ENCODE measurements at places on chromosomes 11 and 22.

DNA sequence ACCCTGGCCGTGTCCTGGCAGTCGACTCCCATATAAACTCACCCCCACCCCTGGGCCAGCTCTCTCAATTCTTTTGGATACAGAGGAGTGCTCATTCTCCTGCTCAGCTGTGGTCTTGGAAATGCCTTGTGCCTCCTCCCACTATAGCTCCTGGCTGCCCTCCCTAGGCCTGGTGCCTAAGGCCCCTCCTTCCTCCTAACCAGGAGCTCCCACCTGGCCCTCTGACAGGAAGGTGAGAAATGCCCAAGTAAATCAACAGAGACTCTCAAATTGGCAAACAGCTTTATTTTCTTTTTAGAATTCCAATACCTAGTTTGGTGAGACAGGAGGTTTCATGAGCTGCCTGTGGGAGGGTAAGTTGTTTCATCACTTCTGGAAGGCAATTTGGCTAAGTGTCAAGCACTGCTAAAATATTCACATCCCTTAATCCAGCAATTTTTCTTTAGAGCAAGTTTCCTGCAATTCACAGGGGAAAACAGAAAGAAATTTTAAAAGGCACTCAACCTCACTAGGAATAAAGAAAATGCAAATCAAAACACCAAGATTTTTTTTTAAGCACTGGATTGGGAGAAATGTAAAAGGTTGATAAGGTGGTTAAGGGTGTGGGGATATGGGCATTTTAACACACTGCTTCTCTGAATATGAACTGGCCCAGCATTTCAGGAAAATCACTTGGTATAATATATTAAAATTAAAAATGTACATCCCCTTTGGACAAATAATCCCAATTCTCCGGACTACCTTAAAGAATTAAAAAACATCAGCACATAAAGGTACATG, 209.7 kb upstream of the ARHGAP20 start:
- DNase-seq, result peak; percentile 47

GRCh38 chr11:76279646-76280045, 73.3 kb upstream of the WNT11 start:
- no peak for DNase-seq

DNA sequence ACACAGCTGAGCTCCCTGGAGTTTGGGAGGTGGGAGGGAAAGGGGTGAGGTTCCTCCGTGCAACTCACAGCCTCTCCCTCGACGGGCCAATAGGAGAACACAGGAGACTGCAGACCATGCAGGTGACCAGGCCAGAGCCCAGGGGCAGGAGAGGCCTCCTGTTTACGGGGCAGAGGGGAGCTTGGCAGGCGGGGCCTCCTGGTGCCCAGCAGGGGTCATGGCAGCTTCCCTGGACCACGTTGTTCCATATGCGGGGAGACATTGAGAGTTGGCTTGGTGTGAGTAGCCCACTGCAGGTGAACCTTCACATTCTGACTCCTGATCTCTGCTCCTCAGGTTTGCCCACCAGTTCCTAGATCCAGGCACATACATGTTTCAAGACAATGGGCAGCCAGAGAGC, 19.3 kb upstream of the XKR3 start:
- no peak for DNase-seq

DNA sequence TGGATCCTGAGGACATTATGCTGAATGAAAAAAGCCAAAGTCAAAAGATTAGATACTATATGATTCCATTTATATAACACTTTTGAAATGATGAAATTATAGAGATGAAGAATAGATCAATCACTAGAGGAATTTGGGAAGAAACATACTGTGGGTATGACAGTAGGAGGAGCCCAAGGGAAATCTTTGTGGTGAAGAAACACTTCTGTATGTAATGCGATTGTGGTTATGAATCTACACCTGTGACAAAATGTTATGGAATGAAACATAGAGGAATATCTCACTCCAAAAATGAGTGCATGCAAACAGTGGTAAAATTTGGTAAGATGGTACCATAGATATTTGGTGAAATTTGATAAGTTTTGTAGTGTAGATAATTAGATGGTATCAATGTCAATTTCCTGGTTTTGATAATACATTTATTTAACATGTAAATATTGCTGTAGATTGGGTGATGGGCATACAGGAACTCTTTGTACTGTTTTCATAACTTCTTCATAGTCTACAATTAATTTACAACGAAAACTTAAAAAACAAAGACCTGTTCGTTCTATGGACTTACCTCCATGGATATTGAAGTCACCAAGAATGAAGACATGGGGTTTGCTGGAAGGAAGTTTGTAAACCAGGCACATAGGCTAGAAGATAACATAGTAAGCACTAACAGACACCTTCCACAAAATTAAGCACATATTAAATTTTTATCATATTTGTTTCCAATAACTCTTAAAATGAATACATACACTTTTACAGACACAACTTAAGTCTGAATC, 11.5 kb downstream of the MRGPRX1 start:
- DNase-seq, result no peak

- DNase-seq, result no peak
These were observed 7.8 kb upstream of the KDM2A start for GRCh38 chr11:67111261-67111660.

GRCh38 chr11:66222358-66223149, 45.9 kb upstream of the RAB1B start:
- peak; percentile 84 for DNase-seq

- peak; percentile 88 for DNase-seq
These were observed 640 bp upstream of the ZDHHC8 start for GRCh38 chr22:20130731-20131596.

DNA sequence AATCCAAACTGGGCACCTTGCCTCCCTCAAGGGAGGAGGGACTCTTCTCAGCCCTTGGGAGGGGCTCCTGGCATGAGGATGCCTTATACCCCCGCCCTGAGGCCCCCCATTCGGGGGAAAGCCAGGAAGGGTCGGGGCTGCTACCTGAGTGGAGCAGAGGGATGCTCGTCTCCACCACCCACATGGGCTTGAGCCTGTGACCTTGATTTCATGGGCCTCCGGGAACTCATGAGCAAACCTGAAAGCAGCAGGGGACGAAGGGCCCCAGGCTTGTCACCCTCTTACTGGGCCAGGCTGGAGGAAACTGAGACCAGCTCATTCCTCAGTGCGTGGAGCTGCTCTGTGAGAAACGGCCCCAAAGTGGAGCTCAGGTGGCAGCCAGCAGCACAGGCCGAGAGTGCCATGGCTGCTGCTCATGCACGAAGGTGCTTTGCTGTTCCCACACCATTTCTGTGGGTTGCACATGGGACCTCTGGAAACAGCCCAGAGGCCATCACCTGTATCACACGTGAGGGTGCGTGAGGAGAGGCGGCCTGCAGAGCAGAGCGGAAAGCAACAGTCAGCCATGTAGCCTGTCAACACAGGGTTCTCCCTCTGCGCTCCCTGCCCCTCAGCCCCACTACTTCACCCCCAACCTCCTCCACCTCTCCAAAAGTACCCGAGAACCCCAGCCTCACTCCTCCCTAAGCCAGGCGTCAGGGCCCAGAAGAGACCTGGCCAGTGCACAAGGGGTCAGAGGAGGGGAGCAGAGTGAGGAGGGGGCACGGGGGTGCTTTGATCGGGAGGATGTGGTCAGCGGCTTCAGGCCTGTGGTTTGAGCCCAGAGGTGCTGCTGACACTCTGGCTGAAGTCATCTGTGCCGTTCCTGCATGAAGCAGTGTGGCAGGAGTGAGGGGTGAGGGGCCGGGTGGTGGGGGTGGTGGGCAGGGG, 14.1 kb upstream of the IL2RB start:
- no peak for DNase-seq

DNA sequence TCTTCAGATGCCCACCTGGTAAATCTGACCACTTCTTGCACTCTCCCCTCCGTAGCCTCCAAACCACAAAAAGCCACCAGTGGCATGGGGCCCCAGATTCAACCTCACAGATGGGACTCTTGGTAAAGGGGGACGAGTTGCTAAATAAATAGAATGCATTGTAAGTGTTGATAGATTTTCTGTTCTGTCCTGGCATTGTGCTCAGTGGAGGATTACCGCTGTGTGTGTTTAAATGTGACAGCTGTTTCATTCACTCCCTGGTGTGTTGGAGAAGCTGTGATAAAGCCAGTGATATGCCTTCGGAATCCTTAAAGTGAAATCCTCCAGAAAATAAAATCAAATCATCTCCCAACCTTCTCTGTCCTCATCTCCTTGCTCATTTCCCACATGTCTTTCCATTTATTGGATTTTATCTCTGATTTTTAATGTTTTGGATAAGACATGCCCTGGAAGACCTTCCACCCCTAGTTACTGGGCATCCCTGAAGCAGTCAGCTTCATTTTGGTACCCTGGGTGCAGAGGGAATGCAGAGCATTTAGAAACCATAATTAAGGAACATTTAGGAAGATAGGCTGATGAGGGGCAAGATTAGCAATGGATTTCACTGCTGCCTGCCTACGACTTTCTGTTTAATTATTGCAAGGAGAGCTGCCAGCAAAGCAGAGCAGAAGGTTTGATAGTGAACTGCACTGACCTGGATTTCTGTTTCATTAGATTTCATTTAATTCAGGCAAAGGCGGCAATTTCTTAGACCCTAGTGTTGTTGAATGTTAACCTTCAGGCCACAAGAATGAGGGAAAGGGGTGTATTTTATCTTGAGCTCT, 460.9 kb upstream of the KIRREL3 start:
- no peak for DNase-seq

- no peak for DNase-seq
These were observed 9.9 kb downstream of the NUMA1 start for GRCh38 chr11:72070491-72070890.

- no peak for DNase-seq
These were observed 273.9 kb downstream of the NTM start for GRCh38 chr11:131644204-131644795.

GRCh38 chr22:44118645-44119315, 61.9 kb upstream of the PARVG start:
- no peak for DNase-seq

DNA sequence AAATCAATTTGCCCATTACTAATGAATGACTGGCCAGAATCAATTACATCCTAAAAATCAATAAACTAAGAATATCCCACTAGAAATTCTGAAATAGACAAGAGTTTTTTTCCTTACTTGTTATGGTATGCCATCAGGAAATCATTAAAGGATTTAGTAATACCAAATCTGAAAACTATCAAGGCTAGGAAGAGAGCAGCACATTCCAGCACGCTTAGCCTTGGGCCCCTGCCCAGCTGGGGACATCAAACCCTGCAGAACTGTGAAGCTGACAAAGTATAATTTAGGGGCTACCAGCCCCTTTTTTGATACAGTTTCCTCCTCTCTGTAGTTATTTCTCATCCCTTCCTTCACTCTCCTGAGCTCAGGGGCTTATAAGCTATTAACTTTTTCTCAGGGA, 247.8 kb upstream of the ZC3H12C start:
- no peak for DNase-seq

DNA sequence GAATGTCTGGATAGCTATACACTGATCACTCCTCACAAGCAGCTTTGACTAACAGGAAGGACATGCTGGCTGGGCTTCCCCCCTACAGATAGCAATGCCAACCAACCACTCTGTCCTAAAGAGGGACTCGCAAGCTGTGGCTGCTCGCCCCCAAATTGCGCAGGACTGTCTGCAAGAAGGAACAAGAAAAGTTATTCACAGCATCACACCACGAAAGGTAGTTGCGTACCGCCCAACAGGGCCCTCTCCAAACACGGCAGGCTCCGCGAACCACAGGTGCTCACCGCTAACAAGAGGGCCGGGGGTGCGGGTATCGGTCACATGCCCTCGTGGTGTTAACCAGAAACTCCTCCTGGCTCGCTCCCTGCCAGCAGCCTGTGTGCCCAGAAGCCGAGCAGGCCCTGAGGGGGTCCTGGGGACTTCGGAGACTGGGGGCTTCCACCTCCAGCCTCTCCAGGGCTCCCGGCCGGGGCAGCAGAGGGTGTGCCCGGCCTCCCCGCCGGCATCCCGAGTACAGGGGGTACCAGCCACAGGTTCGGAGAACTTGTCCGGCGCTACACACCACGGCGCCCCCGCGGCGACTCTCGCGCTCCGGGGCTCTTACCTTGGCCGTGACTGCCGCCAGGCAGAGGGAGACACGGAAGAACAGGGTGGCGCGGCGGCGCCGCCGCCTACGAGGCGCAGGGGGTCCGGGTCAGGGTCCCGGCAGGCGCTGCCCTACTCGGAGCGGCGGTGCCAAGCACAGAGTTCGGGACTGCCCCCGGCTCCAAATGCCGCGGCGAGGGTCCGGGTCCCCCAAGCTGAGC, 682 bp downstream of the LARGE1 start:
- no peak for DNase-seq

DNA sequence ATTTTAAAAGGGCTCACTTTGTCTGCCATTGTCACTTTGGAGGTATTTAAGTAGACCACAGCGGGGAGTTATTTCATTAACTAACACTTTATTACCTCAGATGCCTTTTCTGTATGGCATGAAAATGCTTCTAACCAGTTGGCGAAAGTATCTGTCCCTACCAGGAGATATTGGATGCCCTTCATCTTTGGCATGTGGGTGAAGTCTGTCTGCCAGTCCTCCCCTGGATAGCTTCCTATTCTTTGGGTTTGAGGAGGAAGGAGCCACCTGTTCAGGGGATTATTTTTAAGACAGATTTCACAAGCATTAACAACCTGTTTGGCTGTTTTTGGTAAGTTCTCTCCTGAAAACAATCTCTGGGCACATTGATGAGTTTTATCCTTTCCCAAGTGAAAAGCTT, 17.1 kb downstream of the MS4A6E start:
- DNase-seq, result no peak

DNA sequence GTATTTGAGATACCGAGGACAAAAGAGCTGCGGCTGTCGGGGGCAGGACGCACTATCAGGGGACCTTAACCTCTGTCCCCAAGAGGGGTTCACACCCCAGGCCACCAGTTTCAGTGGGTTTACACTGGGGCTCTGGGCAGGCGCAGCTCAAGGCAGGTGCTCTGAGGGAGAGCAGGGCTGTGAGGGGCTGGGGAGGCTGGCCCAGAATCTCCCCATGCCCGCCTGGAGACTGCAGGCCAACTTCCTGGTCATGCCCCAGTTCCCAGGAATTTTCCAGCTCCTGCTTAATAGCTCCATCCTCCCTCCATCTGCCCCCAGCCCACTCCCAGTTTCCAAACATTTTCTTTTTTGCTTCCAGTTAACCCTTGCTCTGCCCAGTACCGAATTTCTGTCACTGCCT, 7.6 kb upstream of the PGA3 start:
- no peak for DNase-seq

GRCh38 chr11:120295099-120295498, 30.0 kb upstream of the TLCD5 start:
- DNase-seq, result no peak

DNA sequence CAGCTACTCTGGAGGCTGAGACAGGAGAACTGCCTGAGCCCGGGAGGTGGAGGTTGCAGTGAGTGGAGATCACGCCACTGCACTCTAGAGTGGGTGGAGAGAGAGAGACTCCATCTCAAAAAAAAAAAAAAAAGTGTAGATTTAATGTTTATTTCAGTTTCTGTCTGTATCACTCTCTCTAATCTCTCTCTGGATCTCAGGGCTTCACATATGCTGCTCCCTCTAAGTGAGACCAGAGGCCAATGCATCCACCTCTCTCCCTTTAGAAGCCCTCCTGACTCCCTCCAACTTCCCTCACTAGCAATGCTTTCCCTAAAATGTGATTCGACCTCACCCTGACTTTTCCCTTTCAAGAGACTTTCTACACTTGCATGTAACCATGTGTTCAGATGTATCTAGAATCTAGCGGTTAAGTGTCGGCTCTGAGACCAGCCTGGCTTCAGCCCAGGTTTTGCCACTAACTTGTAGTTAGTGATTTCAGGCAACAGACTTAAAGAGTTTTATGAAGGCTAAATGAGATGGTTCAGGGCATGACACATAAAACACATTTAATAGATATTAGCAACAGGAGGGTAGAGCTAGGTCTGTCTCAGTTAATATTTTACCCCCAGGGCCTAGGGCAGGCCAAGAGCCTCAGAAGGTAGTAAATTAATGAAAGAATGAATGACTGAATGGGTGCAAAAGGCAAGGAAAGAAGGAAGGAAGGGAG, 364.3 kb downstream of the LARGE1 start:
- no peak for DNase-seq

Data from putamen (tissue), 1 donor.